ENCODE measurements at places on chromosomes 11 and 22.
A peak's percentile ranks its signal among the peaks of the same experiment; 100 is the strongest.

- DNase-seq: no peak
Measured at GRCh38 chr11:36142879-36143278, 146.3 kb downstream of the COMMD9 start.

- DNase-seq: no peak
Measured at GRCh38 chr22:20919718-20920117, 2.5 kb downstream of the CRKL start.

DNA sequence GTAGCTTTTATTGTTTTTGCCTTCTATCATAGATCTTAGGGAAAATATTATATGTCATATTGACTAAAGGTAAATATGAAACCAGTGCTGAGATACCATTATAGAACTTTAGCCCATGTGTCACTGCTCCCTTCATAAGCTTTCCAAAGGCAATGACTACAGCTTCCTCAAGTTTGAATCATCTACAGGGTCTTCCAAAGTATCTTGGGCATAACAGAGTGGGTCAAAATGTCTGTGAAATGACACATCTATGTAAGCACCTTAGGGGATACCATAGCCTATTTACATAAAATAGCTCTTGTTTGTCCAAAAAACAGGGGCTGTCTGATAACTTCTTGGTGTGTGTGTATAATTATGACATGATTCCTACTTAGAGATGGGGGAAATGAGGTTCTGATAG is 52.5 kb downstream of the RELT start:
- DNase-seq: no peak

- peak; percentile 3 for DNase-seq
Measured at GRCh38 chr11:77819921-77820564, 479 bp downstream of the RSF1 start.

DNA sequence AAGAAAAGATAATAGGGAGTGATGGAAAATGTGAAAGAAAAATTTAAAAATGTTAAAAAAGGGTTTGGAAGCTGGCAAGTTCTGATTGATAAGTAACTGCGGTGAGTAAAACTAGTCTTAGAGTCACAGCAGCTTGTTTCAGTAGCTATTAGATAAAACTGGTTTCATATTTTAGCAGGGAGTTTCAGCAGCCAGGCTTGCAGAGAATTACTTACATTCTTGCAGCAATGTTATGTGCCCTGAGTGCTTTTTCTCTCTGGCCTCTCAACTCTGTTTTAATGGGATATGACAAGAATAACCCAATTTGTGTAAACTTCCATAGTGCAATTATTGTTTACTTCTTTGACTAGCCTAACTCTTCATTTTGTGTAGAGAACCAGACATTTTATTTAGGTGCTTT is 33.6 kb downstream of the PPME1 start:
- no peak for DNase-seq

GRCh38 chr11:11709447-11710239 is 87.8 kb upstream of the GALNT18 start:
- DNase-seq: no peak

DNA sequence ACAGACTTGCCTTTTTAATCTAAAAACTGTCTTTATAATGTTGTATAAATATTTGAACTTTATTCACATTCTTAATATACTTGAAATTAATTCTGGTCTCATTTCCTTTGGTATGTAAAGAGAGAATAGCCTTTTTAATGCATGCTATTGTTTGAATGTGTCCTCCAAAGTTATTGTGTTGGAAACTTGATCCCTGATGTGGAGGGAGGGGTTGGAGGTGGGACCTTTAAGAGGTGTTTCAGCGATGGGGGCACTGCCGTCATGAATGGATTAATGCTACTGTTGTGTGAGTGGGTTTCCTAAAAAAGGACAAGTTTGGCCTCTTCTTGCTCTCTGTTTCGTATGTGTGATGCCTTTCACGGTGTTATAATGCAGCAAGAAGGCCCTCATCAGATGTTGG is 131.7 kb downstream of the DDX10 start:
- no peak for DNase-seq

- peak; percentile 86 for DNase-seq
Measured at GRCh38 chr11:2305140-2305778, 3.4 kb downstream of the TSPAN32 start.

- DNase-seq: no peak
Measured at GRCh38 chr11:13135385-13136271, 126.5 kb downstream of the RASSF10 start.

- no peak for DNase-seq
Measured at GRCh38 chr11:2726964-2727363, 27.2 kb upstream of the KCNQ1OT1 start.

GRCh38 chr11:18720808-18721560 is 5.0 kb downstream of the IGSF22 start:
- peak; percentile 86 for DNase-seq

DNA sequence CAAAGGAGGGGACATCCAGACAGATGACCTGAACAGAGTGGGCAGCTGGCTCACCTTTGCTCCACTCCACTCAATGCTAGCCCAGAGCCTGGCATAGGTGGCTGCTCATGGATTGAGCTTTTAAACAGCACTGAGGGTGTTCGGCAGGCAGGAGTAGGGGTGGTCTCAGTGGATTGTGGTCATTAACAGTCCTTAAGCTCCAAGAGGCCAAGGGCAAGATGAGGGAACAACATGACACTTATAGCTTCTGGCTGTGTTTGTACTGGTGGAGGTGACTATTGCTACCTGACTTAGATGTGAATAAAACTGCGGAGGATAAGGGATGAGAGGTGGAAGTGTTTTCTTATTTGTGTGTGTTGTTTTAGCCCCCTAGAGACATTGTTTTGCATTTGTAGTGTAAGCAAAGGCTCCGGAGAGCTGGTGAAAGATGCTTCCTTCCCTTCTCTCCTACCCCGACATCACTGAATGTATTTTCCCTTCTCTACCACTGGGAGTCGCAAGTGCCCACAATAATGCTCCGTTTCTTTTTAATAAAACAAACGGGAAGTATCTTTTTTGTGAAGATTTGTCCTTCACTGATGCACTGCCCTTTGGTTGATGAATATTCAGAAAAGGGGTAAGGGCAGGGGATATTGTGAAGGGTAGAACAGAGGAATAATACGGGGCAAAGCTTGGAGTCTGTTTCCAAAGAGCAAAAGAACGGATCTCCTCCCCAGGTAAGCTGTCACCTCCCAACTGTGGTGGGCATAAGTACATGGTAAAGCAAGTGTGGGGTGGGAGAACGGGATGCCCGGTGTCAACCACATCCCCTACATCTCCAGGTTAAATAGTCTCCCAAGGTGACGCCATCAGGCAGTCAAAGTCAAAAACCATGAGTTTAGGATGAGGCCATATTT is 27.5 kb upstream of the MTNR1B start:
- no peak for DNase-seq

GRCh38 chr22:28405588-28405987 is 274.1 kb downstream of the TTC28 start:
- no peak for DNase-seq

- no peak for DNase-seq
Measured at GRCh38 chr22:23245045-23245798, 64.9 kb downstream of the BCR start.

DNA sequence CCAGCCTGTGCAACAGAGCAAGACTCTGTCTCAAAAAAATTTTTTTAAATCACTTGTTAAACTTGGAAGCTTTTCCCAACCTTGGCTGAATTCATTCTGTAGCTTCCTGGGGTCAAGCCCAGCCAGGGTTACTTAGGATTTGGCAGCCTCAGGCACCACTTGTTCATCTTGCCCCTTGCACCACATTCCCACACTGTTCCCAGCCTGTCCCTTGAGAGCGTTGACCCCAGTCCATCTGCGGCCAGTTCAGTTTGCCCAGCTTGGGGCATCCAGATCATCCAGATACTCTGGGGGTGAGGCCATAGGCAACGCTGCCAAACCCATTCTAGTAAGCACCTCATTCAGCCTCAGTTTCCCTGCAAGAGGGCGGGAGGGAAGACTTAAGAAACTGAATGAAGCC is 8.7 kb upstream of the THRSP start:
- DNase-seq: no peak

- no peak for DNase-seq
Measured at GRCh38 chr11:111571829-111572501, 30.3 kb upstream of the SIK2 start.
